Stimulated activated CD8-positive, alpha-beta memory T cell treated with anti-CD3 and anti-CD28 coated beads, Interleukin-4, amount 100 ng/mL, for 48 hours (primary cell): ENCODE measurements at places on chromosomes 6 and 20.

DNA sequence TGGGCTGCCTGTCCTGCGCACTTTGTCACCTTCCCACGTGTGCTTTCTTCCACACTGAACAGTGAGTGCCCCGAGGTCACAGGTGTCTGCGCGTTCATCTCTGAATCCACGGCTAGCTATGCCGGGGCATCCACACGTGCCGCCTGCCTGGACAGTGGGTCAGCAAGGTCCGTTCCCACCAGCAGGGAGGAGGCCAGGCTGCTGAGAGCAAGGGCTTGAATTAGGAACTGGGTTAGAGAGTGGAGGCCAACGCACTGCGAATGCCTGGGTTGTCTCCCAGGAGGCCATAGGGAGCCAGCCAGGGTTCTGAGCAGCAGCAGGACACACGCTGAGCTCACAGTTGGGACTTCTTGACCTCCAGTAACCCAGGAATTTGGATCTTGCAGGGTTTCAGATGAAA lies 248.1 kb downstream of the TAF4 start:
- DNase-seq, result no peak

DNA sequence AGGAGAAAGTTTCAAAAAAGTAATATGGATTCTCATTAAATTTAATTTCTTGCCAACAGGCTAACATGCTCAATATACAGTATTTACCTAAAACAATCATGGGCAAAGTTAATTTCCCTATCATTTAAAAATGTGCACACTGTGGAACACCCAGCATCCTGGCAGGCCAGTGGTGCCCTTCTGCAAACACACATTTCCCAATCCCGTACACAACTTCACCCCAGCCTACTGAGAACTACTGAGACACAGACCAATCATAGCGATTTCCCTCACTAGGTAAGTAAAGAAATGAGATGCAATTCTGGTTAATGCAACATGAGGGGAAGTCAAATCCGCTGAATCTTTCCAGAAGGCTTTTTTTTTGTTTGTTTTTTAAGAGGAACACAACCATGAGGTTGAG lies 7.6 kb downstream of the USP45 start:
- DNase-seq, result no peak

GRCh38 chr6:116390581-116390980 lies 19.8 kb downstream of the DSE start:
- DNase-seq, result no peak

- no peak for DNase-seq
Observed at GRCh38 chr6:5343998-5344397, 82.7 kb downstream of the FARS2 start.

DNA sequence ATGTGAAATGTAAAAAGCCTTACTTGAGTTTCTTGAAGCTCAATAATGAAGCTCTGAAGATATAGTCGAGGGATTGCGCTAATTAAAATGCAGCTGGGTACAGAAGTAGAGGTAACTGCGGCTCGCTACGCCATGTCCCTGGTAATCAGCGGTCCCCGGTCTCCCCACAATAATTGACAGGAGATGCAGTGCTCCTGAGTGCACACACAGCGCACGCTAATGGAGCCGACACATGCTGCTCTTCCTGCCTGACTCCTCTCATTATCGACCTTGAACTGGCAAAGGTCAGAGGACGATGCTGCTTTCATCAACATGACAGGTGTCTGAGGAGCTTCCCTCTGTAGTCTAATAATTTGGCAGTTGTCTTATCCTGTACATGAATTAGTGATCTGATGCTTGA lies 365.9 kb downstream of the RNF144B start:
- no peak for DNase-seq
